ENCODE measurements at places on chromosomes 4 and X.

DNA sequence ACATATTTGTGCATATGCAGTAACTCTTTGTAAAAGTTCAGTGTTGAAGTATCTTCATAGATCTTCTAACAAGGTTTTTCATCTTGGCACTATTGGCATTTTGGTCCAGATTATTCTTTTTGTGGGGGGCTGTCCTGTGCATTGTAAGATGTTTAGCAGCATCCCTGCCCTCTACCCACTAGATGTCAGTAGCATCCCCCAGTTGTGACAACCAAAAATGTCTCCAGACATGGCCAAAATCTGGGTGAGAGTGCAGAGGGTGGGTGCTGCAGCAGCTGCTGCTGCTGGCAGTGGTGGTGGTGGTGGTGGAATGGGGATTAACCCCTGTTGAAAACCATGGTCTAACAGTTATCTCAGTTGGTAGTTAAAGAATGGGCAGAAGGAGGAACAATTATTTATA, 370.0 kb downstream of the GPAT3 start:
- no peak for DNase-seq

- no peak for DNase-seq
Measured at GRCh38 chr4:70392057-70392776, 5.5 kb upstream of the OPRPN start.

- DNase-seq: no peak
Measured at GRCh38 chrX:9880237-9880636, 86.9 kb upstream of the CLDN34 start.

DNA sequence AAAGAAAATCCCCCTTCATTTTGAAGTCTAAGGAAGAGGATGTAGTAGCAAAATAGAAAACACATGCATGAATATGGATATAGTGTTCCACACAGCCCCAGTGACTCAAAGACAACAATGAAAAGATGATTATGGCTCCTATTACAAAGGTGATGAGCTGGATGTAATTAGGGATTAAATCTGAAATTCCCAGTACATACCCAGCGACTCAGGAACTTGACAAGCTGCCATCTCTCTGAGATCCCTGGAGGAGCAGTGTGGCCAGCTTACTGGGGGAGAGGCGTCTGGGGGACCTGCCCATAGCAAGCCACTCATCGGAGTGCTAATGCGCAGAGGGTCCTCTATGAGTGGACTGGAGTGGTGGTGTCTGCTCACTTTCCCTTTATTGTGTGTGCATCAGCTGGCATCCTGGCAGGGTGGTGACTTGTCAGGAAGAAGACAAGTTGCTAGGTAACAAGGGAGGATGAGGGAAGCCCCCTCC, 42.7 kb upstream of the MGST2 start:
- DNase-seq: no peak

DNA sequence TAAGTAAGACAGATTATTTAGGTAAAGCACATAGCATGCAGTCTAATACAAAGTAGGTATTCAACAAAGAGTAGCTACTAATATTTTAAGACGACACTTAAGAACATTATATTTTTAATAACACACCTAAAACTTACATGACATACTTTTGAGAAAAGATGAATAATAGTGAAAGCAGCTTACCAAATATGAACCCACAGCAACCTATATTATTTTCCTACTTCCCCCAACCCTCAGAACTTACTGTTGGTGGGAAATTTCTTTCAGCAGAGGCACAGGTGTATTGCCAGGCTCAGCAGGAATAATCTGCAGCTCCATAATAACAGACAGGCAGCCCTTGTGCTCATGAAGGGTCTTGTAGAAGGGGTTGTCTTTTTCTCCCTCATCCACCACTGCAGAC, 498.9 kb downstream of the GLUD2 start:
- no peak for DNase-seq

DNA sequence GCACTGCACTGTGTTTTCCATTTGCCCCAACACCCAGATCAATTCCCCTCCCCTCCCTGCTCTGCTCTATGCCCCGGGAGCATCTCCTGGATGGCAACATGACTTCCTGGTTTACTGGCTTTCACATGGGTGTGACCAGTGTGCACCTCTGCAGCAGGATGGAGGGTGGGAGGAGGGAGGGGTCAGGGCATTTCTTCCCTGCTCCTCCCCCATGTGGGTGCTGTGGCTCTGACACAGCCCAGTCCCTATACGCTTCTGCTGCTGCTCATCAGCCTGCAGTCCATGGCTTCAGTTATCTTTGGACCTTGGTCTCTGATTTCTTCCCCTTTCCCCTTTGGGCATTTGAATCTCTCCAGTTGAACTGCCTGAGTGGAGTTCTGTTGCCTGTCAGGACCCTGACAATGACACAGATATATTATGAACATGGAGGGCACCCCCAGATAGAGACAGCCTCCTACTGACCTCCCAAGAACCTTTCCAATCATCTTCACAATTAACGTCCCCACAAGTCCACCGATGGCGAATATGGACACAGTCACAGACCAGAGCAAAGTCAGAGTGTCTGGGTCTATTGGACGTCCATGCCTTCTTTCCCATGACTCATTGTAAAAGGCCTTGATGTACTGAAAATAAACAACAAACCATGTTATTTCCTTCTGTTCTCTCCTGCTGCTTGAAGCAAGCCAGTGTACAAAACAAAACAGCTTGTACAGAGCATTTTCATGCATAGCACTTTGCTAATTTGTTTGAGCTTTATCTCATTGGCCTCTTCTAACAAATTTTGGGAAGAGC, 24.8 kb downstream of the SLC2A9 start:
- DNase-seq: no peak

- no peak for DNase-seq
Measured at GRCh38 chr4:107862658-107863057, 37.9 kb downstream of the SGMS2 start.

DNA sequence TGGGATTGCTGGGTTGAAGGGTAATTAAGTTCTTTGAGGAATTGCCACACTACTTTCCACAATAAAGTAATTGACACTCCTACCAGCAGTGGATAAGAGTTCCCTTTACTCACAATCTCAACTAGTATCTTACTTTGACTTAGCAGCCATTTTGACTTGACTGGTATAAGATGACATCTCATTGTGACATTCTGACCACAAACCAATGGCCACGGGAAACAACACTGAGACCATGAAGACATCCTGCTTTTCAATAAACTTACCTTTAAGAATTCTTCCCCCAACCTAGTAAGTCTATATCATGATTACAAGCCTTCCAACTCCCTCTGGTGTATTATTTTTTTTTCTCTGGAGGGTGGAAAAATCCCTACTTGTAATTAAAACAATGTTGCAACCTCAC, 66.9 kb upstream of the WDR1 start:
- DNase-seq: no peak

DNA sequence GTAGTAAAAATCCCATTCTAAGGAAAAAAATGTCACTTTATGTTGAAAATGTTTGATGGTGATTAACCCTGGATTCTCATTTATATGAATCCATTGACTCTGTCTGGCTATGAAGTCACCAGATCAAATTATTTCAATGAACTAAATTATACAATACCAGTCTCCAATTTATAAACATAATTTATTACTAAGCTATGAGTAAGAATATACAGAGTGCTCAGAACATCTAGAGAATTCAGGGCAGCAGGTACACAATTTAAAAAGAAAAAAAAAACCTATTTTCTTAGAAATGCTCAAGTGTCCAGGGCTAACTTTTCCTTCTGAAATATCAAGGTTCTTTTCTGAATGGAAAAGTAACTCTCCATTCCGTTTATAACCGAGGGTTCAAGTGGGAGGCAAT, 48.6 kb downstream of the VEGFC start:
- no peak for DNase-seq
